ENCODE measurements at places on chromosomes 5 and 9.

GRCh38 chr5:179798771-179799643 is 5.2 kb downstream of the LTC4S start:
- DNase-seq, result no peak

DNA sequence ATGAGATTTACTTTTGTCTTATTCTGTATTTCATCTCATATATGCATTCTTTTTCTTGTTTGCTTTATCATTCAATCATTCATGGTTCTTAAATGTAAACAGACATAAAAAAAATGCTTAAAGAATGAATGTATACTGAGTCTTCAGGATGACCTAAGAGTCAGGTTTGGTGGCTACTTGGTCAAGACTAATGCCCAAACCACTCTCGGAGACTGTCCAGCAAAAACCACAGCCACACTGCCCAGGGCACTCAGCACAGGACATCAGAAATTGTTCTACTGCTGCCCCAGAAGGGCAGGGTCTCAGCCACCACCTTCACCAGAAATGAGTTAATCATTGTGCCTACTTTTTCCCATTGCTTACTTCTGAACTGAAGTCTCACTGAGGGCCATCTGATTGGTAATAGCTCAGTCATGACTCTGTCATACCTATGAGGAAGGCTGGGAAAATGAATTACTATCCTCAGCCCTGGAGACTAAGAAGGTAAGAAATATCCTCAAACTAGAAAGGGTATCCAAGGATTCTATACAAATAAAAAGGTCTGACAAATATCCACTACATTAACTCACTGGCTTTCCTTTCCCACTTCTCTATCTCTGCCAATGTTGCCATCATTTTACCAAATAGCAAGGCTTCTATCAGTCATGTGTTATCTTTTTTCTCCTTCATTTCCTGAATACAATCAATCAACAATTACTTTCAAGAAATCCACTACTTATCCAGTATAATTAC is 236.1 kb downstream of the CETN3 start:
- DNase-seq, result no peak

GRCh38 chr9:120935383-120935857 is 8.8 kb upstream of the TRAF1 start:
- DNase-seq, result no peak

- no peak for DNase-seq
Observed at GRCh38 chr5:56116599-56117141, 116.5 kb downstream of the ANKRD55 start.

GRCh38 chr9:14186096-14186495 is 127.8 kb downstream of the NFIB start:
- no peak for DNase-seq

- no peak for DNase-seq
Observed at GRCh38 chr5:127683008-127683407, 20.2 kb upstream of the CCDC192 start.

DNA sequence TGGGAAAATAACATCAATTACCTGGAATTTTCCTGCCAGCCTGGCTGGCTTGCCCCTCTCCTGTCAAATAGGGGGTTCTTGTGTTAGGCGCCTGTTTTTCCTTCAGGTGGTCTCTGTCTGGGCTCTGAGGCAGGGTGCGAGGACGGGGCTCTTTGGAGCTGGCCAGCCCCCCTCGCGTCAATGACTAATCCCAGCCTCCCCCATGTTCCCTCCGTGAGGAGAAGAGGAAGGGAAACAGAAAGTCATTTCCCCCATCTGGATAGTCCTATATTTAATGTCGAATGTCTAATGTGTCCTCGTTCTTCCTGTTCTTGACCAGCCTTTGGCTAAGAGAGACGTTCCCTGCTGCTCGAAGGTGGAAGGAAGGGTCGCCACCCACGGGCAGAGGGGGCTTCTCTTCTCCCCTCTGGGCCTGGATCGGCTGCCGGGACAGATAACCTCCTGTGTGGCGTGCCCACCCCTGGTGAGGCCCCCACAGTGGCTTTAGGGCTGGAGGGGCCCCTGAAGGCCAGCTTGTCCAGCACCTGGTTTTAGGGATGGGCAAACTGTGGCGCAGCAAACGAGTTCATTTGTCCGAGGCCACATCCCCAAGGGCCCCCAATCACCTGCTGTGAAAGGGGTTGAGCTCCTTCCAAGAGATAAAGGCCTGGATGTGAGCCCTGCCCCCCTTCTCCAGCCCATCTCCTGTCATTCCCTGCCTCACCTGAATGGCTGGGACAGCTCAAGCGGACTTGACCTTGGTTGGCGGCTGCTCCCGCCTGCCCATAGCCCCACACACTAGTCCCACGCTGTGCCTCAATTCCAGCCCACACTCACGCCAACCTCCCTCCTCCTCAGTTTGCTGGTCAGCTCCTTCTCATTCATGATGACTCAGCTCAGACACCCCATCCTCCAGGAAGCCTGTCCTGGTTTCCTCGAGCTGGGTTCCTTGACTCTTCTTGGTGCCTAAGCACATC is 35.9 kb upstream of the UNC5A start:
- DNase-seq, result no peak

DNA sequence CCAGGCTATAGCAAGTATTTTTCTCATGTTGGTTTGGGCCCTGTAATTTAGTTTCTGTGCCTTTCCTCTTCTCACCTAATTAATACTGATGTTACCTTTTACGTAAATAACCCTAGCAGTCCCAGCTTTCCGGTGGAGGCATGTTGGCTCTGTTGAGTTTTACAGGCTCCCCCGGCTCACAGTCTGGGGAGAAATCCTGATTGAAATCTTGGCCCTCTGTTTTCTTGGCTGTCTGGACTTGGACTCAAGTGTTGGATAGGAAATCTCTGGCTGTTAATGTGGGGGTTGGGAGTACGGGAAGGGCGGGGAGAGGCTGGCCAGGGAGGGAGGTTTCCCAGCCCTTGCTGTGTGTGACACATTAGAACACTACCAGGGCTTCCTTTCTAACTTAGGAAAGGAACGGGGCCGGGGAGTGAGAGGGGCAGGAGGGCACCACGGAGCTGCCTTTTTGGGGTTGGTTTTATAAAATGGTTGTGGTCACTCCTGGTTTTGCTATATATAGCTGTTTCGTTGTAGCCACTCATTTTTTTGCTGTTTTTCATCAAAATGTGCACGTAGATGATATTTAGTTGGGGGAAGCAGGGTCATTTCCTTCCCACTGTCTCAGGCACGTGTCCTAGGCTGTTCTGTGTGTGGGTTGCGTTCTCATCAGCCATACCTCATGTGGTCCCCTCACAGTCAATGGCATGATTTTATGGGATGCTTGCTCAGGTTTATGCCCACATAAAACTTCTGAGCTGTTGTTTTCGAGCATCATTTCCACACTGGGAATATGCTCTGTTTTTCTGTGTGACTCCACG is 11.0 kb downstream of the TRIO start:
- DNase-seq, result no peak

DNA sequence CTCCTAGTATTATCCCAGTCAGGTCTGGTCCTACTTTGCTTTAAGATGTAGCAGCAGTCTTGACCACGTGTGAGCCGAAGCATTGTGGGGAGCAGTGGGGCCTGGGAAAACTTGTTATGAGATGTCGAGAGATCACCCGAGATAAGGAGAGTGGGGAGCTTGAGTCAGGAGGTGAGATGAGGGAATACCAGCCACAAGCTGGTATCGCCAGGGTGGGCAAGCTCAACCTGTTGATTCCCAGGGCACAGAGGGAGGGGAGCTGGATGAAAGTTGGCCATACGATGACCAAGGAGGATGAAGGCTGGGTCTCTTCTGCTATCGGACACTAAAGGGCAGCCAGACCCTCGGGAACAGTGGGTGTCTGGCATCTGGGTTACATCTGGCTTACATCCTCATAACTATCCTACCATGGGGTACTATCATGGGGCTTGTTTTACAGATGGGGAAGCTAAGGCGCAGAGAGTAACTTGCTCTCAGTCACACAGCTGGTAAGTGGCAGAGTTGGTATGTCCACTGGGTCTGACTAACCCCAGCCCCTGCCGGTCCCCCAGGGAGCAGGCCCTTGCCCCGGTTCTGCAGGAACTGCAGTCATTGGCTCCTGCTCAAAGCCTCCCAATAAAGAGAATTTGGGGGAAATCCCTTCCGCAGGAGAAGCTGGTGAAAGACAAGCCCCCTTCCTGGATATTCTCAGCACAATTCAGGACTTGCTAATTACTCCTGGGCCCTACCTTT is 13.4 kb upstream of the TIFAB start:
- no peak for DNase-seq

- DNase-seq, result no peak
Observed at GRCh38 chr9:136840140-136840876, 2.0 kb upstream of the AJM1 start.

All from stimulated activated CD4-positive, alpha-beta T cell treated with anti-CD3 and anti-CD28 coated beads, Interleukin-15, amount 100 ng/mL, for 24 hours (primary cell).